ENCODE measurements at places on chromosomes 2 and 18.
A peak's percentile ranks its signal among the peaks of the same experiment; 100 is the strongest.

DNA sequence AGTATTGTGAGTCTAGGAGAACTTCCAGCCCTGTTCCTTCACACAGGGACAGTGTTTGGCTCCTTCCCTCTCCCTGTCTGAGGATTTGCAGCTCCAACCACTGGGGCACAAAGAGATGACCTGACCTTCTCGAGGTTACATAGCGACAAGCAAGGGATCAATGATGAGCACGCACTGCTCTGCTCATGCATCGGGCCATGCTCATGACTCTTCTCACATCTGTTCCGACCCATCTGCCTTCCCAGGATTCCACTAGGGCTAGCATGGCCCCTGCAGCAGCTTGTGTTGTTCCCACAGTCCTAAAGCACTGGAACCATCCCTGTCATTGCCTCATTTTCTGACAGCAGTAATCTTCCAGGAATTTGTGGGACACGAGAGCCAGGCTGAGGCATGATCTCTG is 78.8 kb upstream of the ARHGAP28 start:
- no peak for DNase-seq

GRCh38 chr2:46552079-46552478 is 72.7 kb downstream of the TMEM247 start:
- no peak for DNase-seq

GRCh38 chr18:23456835-23457234 is 3.7 kb downstream of the RIOK3 start:
- no peak for DNase-seq

DNA sequence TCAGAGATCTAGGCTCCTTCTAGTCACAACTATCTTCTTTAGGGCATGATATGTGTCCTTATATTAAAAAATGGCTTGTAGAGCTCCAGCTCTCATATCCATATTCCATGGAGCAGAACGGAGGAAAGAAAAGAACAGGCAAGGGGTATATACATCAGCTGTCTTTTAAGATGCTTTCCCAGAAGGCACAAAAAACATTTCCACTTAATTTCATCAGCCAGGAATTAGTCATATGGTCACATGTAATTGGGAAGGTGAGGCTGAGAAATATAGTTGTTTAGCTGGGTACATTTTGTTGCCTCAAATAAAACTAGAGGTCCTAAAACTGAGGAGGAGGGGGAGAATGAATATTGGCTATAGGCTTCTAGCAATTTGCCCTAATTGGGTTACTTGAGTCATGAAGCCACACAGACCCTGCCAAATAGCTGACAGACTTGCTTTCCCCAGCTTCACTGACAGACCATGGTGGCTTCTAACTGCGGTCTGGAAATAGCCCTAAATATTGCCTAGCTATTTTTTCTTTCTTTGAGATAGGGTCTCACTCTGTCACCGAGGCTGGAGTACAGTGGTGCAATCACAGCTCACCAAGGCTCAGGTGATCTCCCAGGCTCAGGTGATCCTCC is 20.0 kb downstream of the MAIP1 start:
- DNase-seq = no peak

- DNase-seq = no peak
Measured at GRCh38 chr2:84896567-84896966, 8.9 kb upstream of the TMSB10 start.

- DNase-seq = no peak
Measured at GRCh38 chr2:83481436-83481835, 977.6 kb downstream of the SUCLG1 start.

DNA sequence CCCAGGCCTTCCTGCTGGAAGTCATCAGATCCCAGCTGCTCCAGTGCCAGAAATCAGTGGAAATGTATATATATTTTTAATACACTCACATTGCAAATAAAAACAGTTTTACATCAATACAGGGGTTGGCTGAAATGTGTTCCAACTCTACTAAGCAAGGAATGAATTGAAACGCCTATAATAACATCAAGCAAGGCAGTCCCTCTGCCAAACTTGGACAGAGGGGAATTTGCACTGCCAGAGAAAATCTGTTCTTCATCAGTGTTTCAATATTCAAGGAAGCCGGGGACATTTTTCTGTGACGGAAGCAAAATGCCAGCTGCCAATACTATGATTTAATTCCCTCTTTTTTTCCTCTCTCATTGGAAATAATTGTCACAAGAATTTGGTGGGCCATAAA is 335.3 kb downstream of the TNS1 start:
- no peak for DNase-seq

GRCh38 chr2:233650981-233651380 is 14.7 kb downstream of the UGT1A10 start:
- DNase-seq = no peak

- no peak for DNase-seq
Measured at GRCh38 chr2:44579837-44580230, 218.1 kb downstream of the CAMKMT start.

GRCh38 chr2:229719926-229720647 is 5.7 kb upstream of the DNER start:
- DNase-seq = no peak

GRCh38 chr2:164599954-164600589 is 21.2 kb downstream of the GRB14 start:
- peak; percentile 22 for DNase-seq

- no peak for DNase-seq
Measured at GRCh38 chr18:49944663-49945062, 131.3 kb upstream of the ACAA2 start.

DNA sequence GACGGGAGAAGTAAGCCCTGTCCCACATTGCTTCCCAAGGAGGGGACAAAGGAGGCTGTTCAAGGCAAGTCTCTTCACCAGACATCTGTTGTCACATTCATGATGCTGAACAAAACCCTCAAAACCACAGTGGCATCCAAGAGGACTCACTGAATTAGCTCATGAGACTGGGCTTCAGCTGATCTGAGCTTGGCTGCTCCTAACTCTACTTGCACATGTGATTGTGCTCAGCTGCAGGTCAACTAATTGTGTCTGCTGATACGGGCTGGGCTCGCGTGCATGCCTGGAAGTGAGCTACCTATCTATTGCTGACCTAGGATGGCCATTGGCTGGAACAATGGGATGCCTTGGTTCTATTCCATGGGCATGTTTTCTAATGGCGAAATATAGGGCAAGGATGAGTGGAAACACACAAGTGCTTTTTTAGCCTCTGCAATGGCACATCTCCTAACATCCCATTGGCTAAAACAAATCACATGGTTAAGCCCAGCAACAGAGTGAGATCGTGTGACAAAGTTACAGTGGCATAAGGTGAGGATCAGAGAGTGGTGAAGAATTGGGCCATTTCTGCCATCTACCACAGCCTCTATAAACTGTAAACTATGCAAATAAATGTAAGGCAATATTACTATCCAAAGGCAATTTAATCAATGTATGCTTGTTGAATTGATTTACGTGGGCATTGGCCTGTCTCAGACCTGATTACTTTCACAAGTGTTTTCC is 52.9 kb upstream of the CAPN13 start:
- DNase-seq = no peak

DNA sequence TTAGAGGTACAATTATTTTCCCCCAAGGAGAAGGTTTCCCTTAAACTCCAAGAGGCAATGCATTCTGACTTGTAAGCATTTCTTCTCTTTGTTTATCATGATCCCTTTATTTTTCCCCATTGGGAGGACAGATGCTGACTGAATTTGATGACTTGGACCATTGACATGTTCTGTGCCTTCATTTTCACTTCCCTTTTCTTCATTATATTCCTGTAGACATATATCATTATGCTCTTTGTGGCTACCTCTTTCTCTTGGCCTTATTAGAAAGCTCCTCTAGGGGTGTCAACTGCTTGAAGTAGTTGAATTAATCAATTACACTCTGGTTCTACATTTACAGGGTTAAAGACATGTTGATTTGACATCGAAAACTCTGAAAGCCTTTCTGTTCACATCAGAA is 330.0 kb upstream of the DCC start:
- DNase-seq = no peak

DNA sequence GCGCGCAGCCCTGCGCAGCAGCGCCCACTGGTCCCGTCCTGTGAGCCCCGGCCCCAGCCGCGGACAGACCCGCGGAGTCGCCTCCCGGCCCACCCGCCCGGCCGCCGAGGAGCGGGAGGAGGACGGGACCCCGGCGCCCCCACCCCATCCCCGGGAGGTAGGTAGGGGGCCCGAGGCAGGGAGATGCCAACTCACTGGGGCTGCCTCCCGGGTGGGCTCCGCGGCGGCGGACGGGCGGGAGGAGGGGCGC is 160 bp downstream of the SPTBN1 start:
- no peak for DNase-seq

DNA sequence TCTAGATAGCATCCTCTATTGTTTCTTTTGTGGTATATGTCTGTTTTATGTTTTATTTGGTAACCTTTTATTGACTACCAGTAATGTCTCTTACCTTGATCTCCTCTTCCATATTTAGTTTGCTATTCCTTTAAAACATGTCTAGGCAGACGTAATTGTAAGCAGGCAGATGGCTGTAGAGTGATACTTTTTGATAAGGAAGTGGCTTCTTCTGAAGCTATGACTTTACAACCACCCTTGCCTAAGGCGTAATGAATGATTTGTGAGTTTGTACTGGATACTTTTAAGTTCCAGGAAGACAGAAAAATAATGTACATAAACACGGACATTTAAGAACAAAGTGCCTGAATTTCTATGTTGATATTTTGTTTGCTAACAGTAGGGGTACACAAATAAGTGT is 85.6 kb downstream of the ZNF804A start:
- no peak for DNase-seq

DNA sequence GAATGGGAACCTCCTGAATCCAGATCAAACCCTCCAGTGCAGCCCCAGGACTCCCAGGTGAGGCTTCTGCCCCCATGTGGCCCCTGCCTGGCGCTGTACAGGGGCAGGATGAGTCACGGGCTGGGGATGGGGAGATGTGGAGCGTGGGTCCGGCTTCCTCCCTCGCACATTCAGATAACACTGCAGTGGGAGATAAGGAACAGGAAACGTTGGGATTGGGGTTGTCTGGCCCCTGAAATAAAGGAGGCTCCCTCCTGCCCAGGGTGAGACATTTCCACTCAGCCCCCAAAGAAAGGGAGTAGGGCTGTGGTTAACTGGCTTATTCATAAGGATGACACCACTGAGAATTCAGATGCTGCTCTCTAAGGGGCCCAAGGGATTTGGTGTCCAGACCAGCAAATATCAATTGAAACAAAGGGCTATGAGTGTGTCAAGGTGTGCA is 30.7 kb downstream of the IGFBP5 start:
- DNase-seq = no peak

- DNase-seq = no peak
Measured at GRCh38 chr2:28360058-28360717, 32.5 kb upstream of the FOSL2 start.

GRCh38 chr2:172082944-172083627 is 2.2 kb upstream of the DLX1 start:
- no peak for DNase-seq

- DNase-seq = no peak
Measured at GRCh38 chr2:170829036-170829435, 12.3 kb downstream of the GAD1 start.

DNA sequence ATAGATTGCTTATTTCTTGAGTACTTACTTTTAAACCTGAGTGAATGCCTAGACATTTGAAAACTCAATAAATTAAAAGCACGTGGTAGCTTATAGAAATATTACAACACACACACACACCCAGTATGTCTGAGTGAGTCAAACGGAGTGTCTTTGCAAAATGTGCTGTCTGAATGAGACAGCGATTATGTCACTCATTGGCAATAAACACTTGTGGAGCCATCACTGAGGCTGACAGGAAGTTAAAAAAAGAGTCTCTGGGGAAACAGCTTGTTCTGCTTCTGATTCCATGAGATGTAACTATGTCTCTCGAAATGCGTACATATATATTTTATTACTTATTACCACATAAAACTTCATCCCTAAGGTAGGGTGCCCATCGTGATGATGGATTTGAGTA is 22.3 kb upstream of the VPS4B start:
- DNase-seq = peak; percentile 24

- no peak for DNase-seq
Measured at GRCh38 chr2:136126421-136126926, 8.5 kb upstream of the CXCR4 start.

DNA sequence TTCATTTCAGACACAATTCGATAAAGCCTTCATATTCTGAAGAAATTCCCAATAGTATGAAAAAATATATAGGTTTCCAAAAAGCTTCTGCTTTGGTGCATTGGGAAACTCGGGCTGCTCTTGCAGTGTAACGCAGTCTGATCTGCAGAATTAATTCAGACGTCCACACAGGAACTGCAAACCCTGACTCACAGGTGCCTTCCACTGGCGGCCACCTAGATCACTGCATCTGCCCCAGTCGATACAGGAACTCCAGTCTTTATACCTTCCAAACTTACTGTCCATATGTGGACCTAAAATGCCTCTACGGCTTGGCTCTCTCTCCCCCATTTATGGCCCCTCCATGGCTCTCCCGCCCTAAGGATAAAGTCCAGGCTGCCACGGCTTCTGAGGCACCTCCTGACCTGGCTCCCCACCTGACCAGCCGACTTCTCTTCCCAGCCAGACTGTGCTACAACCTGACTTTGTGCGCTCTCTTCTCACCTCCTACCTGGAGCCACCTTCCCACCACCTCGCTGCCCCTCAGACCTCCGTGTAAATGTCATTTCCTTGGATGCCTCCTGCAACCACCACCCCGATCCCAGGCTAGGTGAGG is 39.7 kb downstream of the L3MBTL4 start:
- no peak for DNase-seq

DNA sequence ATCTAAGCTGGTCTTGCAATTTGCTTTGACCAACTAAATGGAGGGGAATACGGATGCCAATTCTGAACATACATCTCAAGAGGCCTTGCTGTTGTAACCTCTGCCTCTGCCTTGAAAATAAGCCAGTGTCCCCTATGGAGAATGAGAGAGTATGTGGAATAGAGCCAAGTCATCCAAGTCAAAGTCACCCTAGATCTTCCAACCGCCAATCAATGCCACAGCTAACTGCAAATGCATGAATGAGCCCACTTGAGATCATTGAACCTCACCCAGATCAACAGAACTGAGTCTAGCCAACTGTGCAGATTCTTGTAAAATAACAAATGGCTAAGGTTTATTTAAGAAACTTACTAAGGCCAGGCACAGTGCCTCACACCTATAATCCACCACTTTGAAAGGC is 139.8 kb upstream of the TANK start:
- DNase-seq = no peak

GRCh38 chr2:52210161-52210560 is 1178.2 kb upstream of the NRXN1 start:
- no peak for DNase-seq

DNA sequence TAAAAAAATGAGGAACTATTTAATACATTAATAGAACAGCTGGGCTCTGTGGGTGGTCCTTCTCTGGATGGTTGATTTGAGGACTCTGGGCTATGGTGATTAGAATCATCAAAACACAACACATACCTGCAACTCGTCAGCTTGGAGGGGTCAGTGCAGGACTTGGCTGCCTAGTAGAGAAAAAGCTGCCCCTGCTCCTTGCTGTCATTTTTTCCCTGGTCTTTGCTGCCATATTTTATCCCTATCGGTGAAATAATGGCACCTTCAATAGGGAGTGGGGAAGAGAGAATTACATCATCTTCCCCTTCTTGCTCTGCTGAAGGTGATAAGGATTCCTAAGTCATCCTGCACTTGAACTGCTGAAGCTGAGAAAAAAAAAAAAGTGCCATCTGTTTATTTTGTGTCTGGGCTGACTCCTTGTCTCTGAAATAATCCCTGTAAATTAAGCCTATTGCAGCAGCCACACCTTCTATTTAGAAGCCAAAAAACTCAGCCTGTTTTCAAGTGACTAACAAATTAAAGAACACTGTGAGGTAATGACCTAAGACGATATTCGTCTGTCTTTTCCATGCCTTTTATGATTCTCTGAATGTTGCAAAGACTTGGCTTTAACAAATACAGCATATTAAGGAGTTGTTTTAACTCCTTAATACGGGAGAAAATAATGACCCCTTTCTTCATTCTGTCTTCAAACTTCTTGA is 89.3 kb downstream of the ACVR1 start:
- no peak for DNase-seq

- DNase-seq = no peak
Measured at GRCh38 chr2:209368406-209368805, 55.4 kb upstream of the MAP2 start.

Measured in amniotic stem cell (primary cell).